T-helper 1 cell (primary cell): ENCODE measurements at places on chromosomes 5 and 9.
A peak's percentile ranks its signal among the peaks of the same experiment; 100 is the strongest.

DNA sequence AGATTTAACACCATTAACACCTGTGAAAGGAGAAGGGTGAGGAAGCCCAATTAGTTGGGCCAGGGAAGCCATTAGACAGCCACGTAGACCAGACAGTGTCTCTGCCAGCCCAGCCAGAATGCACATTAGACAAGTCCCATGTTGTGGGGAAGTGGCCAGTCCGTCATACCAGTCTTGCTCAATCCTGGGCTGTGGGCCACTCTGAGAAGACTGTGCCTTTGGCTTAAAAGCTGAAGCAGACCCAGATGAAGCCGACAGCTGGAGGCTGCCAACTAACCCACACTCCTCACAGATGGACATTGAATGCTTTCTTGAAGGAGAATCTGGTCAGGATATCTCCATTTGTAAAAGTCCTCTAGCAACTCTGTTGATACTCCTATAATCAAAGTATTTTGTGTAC is 128.5 kb downstream of the CHSY3 start:
- no peak for DNase-seq

- DNase-seq: no peak
These were observed 30.2 kb downstream of the CYSTM1 start for GRCh38 chr5:140205216-140205615.

DNA sequence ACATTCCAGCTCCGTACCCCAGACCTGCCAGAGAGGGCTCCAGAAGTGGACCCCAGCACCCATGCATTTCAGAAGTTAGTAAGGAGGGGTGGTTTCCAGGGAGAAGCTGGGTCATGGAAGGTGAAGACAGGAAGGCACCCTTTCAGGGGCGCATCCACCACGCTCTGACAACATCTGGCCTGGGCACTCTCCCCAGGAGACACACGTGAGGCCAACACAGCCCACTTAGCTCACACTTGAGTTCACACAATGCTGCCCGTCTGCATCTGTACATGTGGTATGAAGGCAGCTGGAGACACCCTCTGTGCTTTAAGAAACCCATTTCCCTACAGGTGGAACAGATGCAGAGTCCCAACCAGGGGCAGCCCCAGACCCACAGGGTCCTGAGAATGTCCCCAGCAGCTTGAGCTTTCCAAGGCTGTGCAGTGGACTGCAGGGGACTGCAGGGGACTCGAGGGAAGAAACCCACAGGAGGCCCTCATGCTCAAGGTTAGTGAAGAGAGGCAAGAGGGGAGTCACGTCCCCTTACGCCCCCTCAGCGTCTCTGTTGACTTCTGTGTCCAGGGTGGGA is 326.8 kb upstream of the IRX1 start:
- DNase-seq: no peak

GRCh38 chr5:163410505-163410904 is 26.9 kb upstream of the CCNG1 start:
- DNase-seq: no peak

DNA sequence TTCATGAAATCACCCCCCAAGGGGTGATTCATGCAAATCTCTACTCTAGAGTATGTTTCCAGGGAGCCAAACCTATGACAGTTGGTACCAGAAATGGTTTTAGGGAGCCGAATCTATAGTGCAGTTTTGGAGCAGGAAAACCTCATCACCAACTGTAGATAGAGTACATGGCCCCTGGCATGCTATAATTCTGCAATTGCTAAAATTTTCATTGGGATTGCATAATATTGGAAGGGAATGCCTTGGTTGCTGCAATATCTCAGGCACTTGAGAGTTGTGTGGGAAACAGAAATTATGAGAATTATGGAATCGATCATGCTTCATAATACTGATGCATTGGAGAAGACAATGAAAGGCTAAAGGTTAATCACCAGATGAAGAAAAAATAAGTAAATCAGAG is 148.2 kb upstream of the PLPPR1 start:
- DNase-seq: no peak

DNA sequence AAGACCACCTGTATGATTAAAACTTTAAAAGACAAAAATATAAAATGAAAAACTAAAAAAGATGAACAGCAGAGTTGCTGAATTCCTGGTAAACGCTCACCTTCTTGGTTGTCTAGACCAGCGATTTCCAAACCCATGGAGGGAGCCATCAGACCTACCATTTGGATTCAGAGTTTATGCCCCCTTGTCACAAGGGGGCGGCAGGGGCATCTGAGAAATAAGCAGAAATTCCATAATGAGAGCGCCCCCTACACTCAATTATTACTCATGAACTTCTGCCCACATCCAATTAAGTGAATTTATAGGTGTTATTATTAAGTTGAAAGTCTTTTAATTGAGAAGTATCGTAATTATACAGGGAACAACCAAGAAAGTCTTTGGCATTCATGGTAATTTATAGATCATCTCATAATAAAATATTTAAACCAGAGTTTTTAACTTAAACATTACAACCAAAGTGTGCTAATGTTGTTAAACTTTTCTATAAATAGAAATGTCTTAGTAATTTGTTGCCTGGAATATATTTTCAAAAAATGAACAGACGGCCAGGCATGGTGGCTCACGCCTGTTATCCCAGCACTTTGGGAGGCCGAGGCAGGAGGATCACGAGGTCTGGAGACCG is 35.2 kb upstream of the SPATA31C2 start:
- DNase-seq: peak; percentile 74

DNA sequence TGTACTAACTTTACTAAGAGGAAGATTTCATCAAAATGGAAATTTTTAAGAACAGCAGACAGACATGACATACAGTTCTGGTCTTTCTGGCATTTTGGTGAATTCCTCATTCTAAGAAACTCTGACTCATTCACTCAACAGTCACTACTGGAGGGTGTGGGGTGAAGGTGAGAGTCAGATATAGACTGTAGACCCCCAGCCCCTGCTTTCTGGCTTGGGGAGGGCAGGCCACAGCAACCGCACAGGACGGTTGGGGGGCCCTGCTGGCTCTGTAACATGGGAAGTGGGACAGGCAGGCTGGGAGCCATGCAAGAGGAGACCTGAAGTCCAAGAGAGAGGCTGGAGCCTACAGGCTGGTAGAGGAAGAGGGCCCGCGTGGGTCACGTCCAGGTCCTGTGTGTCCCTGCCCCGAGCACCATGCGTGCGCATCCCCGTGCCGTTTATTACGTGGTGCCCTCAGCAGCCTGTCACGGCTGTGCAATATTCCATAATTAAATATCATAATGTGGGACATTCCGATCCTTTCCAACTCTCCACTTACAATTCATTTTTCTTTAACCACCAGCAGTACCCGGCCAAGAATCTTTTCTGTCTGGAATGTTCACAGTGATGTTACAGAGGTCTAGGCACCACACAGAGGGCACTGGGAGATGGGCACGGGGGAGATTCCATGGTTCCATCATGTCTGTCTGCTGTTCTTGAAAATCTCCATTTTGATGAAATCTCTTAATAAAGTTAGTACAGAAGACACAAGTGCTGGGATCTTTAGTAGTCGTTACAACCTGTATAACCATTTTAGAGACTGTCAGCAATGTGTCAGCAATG is 75.5 kb downstream of the SEMA4D start:
- no peak for DNase-seq

- no peak for DNase-seq
These were observed 17.8 kb downstream of the EEIG1 start for GRCh38 chr9:127963041-127963358.

DNA sequence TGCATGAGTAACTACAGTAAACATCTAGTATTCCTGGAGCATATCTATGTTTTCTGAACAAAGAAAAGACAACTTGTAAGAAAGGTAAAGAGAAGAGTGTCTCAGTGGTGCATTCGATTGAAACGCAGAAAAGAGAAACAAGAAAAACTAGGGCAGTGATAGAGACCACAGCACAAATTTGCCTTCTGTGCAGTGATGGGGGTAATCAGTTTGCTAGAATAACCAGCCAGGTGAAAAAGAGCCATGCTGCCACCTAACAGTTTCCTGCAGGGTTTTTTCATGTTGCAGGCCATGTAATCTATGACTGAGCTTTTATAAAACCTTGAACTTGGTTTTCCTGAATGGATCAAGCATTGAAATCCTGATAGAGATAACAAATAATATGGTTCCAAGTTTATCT is 198.4 kb upstream of the MEF2C start:
- DNase-seq: no peak

DNA sequence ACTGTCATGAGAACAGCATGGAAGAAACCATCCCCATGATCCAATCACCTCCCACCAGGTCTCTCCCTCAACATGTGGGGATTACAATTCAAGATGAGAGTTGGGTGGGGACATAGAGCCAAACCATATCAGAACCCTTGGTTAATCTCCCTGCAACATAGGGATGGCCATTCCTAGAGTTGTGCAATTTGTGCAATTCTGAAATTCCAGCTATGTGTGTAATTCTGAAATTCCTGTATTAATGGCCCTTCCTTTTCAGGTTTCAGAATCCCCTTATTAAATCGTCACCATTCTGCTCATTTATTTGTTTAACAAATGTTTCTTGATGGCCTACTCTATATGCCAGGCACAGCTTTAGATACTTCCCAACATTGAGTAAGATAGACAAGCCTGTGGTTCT is 282.6 kb downstream of the SMARCA2 start:
- no peak for DNase-seq

- DNase-seq: no peak
These were observed 102.2 kb upstream of the ITGA1 start for GRCh38 chr5:52685566-52685965.
